ENCODE measurements at places on chromosomes 4 and X.

- peak; percentile 73 for DNase-seq
Measured at GRCh38 chr4:121272526-121272925, 108.3 kb downstream of the QRFPR start.

- DNase-seq = no peak
Measured at GRCh38 chrX:100687546-100687945, 43.5 kb downstream of the SRPX2 start.

DNA sequence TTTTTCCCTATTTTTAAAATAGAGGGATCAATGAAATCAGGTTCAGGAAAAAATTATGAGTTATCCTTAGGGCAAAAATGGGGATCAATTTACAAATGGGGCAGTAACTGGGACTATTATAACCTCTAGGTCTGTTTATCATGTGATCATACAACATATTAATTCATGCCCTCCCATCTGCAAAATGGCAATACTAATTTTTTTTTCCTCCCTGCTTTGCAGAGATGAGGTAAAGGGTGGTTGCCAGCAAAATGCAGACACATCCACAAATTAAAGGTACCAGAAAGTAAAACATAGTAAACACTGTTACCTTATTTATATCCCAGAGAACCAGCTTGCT is 467 bp downstream of the HSD17B11 start:
- no peak for DNase-seq

- DNase-seq = peak; percentile 16
Measured at GRCh38 chr4:122960611-122961000, 38.2 kb upstream of the NUDT6 start.

DNA sequence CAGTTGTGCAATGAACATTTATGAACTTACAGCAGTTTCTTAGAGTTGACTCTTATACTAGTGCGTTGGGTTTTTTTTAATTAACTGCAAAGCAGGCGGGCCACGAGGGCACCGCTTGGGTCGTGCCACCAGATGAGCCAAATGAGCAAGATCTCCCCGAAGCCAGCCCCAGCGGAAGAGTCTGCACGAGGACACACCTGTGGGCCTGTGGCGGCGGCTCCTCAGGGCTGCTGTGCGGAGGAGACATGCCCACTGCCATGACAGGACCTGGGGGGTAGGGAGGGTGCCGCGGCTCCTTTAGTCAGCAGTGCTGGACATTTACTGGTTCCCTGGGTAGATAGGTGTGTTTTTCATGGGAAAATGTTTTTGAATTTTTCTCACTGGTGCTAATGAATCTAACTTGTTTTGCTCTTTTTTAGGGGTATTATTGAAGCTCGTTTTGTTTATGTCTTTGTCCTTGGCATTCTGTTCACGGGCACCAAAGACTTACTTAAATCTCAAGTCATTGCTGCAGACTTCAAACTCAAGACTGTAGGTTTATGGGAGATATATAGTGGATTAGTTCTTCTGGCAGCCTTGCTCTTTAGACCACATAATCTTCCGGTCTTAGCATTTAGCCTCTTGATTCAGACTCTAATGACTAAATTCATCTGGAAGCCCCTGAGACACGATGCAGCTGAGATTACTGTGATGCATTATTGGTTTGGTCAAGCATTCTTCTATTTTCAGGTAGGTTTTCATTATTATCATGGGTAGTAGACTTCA is 31.2 kb downstream of the PIGG start:
- DNase-seq = no peak

DNA sequence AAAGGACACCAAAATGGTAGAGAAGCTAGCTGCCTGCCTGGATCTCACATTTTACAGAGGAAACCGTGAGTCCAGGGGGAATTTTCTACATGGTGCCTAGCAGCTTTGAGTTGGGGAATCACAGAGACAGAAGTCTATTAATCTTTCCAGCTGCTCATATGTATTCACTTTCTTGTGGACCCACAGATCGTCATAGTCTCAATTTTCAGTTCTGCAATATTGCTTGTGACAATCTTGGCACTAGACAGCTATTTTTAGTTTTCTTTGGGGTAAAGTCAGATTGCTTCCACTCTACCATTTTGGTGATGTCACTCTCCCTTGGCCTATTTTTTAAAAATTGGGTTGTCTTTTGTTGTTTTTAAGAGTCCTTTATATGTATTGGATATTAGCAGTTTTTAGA is 233.4 kb upstream of the STK26 start:
- no peak for DNase-seq

DNA sequence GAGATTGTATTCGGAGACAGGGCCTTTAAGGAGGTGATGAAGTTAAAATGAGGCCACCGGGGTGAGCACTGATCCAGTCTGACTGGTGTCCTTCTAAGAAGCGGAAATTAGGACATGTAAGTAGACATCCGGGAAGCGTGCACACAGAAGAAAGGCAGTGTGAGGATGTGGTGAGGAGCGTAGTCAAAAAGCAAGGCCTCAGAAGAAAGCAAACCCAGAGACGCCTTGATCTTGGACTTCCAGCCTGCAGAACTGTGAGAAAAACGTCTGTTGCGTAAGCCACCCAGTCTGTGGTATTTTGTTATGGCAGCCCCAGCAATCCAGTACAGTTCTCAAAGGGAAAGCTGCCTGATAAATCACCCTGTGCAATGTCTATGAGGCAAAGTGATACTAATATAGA is 153.5 kb downstream of the KCNIP4 start:
- DNase-seq = peak; percentile 61

DNA sequence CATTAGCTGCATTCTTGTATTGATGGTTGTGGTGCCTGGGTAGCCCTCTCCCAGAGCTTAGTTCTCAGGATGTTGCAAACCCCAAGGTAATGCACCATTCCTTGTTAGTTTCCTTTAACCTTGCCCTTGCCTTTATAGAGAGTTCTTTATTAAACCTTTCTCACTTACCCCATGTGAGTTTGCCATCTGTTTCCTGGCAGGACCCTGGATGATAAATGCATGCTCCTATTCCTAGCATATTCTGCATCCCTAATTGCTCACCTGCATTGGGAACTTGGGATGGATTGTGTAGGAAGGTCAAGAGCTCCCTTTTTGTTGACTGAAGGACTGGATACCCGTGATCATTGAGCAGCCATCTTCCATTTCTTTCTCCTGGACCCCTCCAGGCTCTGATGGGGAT is 59.9 kb upstream of the AP1S2 start:
- DNase-seq = no peak

GRCh38 chr4:10006601-10007435 is 14.5 kb downstream of the SLC2A9 start:
- peak; percentile 37 for DNase-seq

DNA sequence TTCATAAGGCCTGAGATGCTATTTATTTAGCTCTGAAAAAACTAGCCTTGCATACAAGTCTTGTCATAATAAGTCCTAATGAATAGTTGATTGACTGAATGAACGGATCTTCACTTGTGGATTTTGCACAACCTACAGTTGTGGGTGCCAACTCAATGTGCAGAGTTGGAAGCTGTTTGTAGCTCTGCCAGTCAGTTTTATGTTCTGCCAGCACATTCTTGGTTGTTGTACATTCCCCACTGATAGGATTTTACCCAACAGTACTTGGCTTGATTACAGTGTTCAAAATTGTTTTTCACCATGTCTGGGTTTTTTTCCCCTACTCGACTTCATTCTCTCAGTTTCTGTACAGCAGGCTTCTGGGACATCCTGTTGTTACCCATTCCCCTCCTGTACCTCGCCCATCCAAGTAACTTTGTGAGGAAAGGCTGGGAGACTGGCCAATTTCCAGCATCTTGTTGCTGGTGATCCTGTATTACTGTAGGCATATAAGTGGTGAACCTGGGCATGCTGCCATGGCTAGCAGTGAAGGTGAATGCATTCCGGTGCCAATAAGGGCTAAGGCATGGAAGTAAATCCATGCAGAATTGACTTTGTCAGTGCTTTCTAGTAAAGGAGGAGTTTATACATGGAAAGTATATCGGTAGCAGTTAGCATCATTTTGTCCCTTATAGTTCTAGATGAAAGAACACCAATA is 22.8 kb downstream of the IL1RAPL1 start:
- no peak for DNase-seq

- no peak for DNase-seq
Measured at GRCh38 chr4:108831886-108832285, 69.0 kb upstream of the ETNPPL start.

DNA sequence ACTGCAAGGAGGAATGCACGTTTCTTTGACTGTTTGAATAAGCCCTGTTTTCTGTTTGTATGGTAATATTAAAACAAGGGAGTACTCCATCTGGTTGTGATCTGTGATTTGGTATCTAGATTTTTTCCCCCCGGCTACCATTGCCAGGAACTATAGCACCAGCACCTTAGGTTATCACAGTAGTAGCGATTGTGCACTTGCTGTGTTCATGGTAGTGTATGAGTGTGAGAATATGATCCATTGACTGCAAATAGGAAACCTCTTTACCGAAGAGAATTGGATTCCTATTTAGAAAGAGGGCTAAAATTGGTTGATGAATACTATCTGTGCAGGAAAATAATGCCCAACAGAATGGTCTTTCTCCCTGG is 69.9 kb downstream of the LARP7 start:
- no peak for DNase-seq

DNA sequence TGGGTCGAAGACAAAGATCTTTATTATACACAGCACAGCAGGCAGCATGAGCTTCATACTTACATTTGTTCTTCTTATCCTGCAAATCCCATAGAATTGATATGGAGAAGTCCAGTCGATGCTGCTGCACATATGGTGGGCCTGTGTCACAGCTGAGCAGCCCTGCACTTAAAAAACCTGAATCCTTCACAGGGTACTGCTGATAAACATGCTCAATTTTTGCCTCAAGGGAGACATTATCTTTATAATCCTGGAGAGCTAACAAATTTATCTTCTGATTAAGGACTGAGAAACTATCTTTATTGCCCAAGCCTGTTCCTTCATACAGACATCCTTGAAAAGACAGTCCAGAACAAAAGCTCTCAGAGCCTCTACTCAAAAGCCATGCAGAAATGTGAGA is 434.4 kb upstream of the FAM47C start:
- no peak for DNase-seq

DNA sequence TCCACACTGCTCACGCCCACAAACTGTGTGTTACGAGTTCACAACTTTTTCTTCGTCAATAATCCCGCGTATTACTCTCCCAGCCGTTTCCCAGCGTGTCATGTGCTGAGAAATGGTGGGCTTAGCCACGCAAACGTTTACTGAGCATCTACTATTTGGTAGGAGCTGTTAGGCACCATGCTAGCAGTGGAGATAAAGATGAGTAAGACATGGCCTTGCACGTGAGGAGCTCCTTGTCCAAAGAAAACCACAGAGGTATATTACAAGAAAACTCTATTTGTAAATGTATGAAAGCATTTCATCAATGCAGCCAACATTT is 821 bp upstream of the TMEM128 start:
- DNase-seq = no peak

GRCh38 chr4:59249110-59249509 is 1951.0 kb upstream of the ADGRL3 start:
- DNase-seq = no peak

GRCh38 chrX:152904151-152905080 is 6.5 kb downstream of the ZNF185 start:
- DNase-seq = peak; percentile 54

GRCh38 chr4:144732584-144733428 is 86.8 kb downstream of the HHIP start:
- DNase-seq = no peak

GRCh38 chr4:144509088-144510015 is 136.6 kb upstream of the HHIP start:
- DNase-seq = no peak

DNA sequence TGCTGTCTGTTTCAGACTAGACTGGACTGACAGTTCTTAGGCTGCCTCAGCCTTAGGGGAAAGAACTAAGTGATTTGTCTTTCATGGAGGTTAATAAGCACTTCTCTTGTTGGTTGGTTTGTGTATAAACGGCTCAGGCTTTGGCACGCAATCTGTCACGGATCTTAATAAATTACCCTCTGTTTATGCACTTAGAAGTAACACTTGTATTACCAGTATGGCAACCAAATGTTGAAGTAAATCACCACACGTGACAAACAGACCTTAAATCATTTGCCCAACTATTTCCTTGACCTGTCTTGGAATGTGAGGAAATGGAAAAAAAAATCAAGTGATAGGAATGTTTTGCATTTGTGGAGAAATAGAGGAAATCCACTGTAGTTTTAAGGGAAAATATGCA is 69.9 kb downstream of the TEX13A start:
- DNase-seq = no peak

GRCh38 chr4:155530857-155531256 is 135.8 kb upstream of the GUCY1A1 start:
- DNase-seq = no peak

- peak; percentile 89 for DNase-seq
Measured at GRCh38 chrX:2928583-2929434, at the start of gene ARSD. Gene ARSD, minus strand, starts transcription at chrX:2929339. Its CDS starts 64 bp downstream, at chrX:2929275.

- DNase-seq = peak; percentile 74
Measured at GRCh38 chrX:103517246-103517645, 2.0 kb downstream of the RAB40A start.

DNA sequence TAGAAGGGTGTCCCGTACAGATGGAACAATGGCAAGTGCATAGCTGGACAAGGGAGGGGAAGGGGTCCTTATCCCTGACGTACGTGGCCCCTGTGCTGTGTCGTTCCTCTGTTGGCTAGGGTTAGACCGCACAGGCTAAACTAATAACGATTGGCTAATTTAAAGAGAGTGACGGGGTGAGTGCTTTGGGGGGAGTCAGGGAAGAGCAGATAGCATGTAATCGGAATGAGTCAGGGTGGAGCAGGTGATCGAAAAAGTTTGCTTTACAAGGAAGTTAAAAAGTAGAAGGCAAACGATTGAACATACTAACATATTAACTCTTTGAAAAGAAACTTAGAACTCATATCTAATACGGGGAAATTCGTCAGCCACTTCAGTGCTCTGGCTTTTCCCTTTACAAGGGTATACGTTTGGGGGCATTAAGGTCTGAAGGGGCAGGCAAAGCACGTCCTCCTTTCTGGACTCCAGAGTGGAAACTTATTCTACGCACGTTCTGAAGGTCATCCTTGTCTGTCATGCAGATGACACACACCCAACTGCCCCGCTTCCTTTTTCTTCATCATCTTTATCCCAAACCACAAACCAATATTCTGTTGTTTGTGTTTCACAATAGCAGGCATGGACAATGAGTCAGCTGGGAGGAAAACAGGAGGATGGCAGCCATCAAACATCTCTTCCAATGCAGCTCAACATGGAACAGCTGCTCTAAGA is 10.2 kb upstream of the CRLF2 start:
- DNase-seq = no peak

GRCh38 chr4:139556724-139557555 is 921 bp upstream of the SETD7 start:
- no peak for DNase-seq

- no peak for DNase-seq
Measured at GRCh38 chr4:140150636-140150885, 3.4 kb downstream of the MAML3 start.

DNA sequence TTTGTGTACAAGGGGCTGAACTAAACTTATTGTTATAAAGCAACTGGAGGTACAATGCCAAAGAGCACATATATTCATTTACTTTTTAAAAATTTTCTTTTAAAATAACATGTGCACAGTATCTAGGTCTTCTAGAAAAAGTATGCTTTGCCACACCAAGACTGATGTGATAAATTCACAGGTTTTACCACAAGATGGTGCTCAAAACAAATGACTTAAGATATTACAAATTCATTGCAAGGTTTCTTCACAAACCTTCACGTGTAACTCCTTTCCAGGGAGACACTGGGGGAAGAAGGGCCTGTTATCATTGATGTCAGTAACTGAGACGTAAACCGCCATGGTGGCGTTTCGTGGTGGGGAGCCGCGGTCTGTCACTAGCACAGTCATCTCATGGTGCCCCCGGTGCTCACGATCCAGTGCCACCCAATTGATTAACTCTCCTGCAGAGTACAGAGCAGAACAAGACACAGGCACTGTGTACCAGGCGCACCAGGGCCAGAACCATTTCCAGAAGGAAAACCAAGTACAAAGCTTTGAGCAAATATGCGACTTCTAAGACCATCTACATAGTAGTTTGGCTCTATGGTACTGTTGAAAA is 162.2 kb downstream of the DCHS2 start:
- DNase-seq = peak; percentile 46
